ENCODE measurements at places on chromosomes 2 and 18.

DNA sequence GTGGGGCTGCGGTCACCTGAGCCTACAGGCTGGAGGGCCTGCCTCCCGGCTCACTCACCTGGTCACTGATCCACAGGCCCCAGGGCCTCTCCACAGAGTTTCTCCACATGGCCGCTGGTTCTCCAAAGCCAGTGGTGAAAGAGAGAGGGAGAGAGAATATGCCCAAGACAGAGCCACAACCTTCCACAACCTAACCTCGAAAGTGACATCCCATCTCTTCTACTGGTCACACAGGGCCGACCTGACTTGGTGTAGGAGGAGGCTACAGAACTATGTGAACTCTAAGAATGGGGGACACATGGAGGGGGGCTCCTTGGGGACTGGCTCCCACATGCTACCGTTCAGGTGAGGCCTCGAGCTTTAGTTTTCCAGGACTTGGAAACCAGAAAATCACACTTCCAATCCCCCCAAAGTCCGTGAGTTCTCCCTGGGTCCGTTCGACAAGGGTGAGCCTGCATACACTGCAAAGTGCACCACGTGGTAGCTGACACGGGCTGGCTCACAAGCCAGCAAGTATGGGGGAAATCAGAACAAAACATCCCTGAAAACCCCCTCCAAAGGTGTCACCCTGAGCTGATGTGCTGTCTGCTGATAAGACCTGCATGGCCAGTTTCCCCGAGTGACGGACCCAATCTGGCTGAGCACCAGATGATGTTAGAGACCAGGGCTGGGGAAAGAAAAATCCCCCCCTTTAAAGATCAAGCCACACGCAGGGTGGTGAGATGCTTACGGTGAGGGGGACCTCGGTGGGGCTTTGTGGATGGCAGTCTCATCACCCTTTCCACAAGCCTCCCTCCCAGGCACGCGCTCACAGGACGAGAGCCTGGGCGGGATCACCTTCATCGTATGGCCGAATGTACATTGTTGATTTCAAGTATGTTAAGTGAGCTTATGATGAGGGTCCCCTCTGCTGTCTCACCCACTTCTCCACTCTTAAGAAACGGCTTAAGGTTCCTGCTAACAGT is 54.2 kb upstream of the SEMA4C start:
- DNase-seq, result no peak

GRCh38 chr2:127621981-127622431 is 23.9 kb upstream of the GPR17 start:
- no peak for DNase-seq

DNA sequence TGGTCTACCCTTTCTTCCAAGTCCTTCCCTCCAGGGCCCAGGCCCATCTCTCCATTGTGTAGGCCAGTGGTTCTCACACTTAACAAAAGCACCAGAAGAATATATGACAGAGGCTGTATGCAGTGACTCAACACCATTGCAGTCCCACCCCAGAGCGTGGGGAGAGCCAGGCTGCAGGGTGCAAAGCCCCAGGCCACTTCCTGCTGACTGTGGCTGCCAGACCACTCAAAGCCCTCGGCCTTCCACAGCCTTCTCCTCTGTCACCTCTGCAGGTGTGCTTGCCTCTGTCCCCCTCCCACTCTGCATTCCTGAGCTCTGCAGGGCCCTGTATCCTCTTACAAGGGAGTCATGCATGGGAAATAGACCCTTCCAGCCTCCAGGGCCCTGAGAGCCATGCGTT is 40.4 kb upstream of the ARHGEF4 start:
- no peak for DNase-seq

DNA sequence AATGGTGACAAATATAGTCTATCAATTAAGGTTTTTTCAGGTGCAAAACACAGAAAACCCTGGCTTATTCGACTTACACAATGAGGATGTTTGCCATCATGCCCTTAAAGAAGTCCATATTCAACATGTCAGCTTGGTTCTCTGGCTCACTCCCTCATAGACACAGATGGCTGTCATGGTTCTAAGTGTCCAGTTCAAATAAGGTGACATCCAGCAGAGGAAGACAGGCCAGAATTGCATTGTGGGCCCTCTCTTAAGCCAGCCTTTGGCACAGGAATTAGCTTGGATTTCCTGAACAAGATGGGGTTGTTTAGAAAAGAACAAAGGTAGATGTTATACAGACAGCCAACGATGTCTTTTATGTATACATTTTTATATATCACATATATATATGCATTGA is 18.7 kb upstream of the SLC1A4 start:
- no peak for DNase-seq

GRCh38 chr2:221463241-221463896 is 108.7 kb downstream of the EPHA4 start:
- DNase-seq, result no peak

DNA sequence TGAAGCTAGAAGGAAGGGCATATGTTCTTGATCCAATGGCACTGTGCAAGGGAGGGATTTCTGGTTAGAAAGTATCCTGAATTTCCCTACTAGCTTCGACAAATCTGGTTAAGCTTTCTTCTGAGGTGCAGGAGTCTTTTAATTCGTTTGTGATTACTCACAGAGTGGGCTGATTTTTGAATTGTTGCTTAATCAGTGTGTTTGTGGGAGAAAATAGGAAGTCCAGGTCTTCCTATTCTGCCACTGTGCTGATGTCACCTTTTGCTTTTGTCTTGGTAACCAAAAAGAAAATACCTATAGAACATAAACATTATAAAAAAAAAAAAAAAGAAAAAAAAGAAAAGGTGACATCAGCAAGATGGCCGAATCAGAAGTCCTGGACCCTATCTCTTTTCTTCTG is 1008.6 kb downstream of the TSN start:
- DNase-seq, result no peak

GRCh38 chr2:104043864-104044263 is 810.1 kb upstream of the POU3F3 start:
- no peak for DNase-seq

- DNase-seq, result no peak
Observed at GRCh38 chr18:12630136-12630535, 27.8 kb downstream of the SPIRE1 start.
